ENCODE measurements at places on chromosomes 4 and X.
A peak's percentile ranks its signal among the peaks of the same experiment; 100 is the strongest.

DNA sequence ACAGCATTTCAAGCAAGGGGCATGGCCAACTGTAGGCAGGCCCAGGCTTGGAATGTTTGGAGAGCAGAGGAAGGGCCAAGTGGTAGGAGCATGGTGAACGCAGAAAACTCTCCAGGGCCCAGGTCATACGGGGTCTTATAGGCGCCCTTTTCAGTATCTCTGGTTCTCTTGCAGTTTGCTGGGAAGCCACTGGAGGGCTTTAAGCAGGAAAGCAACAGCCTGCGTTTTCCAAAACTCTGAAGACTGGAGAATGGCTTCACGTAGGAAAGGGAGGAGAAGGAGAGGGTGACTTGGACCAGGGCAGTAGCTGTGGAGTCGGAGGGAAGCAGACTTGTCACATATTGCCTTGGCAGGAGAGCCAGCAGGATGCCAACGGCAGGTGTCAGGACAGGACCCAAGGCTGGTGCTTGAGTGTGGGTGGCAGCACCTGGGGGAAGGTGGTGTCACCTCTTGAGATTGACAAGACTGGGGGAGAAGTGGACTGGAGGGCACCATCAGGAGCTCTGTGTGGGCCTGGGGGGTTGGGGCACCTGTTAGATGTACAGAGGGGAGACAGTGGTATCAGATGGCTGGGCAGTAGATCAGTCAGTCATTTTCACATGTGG is 21.9 kb downstream of the TKTL1 start:
- peak; percentile 22 for DNase-seq

- no peak for DNase-seq
Measured at GRCh38 chr4:39205476-39205875, 23.1 kb downstream of the WDR19 start.

- no peak for DNase-seq
Measured at GRCh38 chrX:79704325-79704724, 310.2 kb upstream of the TBX22 start.

DNA sequence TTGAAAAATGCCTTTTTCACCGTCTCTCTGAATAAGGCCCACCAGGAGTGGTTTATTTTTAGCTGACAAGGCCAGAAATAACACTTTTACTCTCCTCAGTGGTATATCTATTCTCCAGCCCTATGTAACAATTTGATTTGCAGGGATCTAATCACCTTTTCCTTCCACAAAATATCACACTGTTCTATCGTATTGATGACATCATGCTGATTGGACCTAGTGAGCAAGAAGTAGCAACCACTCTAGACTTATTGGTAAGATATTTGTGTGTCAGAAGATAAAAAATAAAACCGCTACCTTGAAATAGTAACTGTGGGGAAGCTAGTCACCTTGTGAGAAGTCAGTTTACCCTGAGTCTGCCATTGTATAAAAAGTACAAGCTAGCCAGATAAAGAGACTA is 27.7 kb downstream of the AGTR2 start:
- DNase-seq: no peak

DNA sequence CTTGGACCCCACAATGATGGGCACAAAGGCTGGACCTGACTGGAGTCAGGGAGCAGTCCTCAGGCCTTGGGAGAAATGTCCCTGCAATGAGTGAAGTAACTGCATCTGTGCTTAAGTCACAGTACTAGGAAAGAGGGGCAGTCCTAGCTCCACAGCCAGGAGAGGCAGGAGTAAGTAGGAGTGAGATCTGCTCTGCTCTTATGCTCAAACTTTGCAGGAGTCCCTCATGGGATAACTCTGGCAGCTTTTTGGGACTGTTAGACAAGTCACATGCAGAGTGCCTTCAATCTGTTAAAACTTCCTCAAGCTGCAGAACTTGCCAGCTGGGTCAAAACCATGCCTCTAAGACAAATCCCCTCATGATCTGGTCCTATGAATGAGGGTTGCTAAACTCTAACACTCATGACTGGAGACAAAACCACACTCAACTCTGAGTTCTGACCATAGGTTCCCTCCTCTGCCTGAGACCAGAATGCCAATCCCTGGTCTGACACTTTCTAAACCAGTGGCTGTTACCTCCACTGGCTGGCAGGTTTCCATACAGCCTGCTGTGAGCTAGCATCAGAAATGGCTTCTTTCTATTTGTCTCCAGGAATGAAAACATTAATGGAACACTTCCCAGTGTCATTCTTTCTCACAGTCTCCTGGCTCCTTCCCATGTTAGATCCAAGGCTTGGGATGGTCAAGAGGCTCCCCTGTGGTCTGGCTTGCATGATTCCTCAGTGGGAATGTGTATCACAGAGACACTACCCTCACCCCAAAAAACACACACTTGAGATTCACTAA is 819.3 kb downstream of the PCDH7 start:
- DNase-seq: peak; percentile 0

DNA sequence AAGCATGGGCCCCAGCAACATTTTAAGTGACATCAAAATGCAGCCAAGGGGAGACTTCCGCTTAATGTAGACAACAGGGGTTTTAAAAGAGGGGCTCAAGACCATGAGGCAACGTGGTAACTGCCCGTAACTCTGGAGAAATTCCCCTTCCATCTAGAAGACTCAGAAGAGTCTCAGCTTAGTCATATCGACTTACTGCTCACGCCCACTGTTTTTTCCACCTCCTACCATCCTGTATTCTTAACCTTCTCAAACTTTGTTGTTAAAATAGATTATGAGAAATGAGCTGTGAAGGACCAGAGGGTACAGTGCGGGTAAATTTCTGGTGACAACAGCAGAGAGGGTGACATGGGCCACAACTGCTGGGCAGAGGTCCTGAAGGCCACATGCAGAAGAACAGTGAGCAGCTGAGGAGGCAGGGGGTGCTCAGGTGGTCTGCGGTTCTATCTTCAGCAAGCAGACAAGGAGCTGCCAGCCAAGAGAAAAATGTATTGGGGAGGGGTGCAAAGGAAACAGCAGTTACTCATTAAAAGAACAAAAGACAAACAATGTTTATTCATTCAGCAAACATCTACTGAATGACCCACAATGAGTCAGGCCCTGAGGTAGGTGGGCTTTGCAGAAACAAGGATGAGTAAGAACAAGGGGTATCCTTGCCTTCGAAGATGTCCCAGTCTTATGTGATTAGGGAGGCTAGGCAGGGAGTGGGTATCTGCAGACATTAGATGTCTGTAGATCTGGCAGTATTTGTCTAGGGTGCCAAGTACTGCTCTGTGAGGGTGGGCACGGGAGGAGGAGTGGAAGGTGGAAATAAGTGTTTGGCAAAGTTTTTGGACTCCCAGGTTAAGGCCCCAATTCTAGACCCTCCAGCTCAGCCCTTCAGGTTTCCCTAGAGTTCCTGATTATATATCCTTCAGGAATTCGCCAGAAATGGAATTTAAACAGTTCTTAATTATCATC is 175.3 kb downstream of the TSPAN5 start:
- no peak for DNase-seq

DNA sequence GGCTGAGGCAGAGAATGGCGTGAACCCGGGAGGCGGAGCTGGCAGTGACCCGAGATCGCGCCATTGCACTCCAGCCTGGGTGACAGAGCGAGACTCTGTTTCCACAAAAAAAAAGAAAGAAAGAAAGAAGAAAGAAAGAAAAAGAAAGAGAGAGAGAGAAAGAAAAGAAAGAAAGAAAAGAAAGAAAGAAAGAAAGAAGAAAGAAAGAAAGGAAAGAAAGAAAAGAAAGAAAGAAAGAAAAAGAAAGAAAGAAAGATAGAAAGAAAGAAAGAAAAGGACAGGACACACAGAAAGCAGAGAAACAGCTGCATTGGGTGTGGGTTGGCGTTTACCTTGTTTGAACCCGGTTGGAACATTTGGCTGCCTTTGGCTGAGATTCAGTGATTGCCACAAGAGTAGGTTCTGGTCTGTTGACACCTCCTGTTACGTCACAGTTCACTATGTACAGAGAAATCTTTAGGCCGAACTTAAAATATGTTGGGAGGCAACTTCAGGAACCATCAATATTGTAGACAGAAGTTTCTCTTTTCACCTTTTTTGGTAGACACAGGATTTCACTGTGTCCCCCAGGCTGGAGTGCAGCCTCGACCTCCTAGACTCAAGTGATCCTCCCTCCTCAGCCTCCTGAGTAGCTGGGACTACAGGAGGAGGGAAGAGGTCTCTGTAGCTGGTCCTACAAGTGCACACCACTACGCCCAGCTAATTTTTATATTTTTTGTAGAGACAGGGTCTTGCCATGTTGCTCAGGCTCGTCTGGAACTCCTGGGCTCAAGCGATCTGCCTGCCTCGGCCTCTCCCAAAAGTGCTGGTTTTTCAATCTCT is 16.3 kb upstream of the PLCXD1 start:
- DNase-seq: no peak

DNA sequence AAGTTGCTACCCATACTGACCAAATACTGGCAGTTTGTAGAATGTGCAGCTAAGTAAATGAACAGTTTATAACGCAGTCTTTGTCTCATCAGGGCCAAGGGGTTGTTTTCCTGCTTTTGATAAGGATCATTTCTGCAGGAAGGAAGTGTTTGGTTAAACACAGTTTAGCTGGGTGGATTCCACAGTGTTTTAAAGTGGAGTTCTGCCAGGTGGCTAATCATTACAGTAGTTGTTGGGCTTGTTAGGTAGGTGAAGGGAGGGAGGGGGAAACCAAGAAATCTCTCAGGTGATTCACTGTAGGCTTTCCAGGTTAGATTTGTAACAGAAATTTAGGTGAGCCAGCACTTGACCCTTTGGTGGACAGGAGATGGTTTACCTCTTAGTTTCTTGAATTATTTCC is 58.1 kb downstream of the FNIP2 start:
- DNase-seq: peak; percentile 9

- DNase-seq: no peak
Measured at GRCh38 chr4:125091-125771, 930 bp downstream of the ZNF718 start.

DNA sequence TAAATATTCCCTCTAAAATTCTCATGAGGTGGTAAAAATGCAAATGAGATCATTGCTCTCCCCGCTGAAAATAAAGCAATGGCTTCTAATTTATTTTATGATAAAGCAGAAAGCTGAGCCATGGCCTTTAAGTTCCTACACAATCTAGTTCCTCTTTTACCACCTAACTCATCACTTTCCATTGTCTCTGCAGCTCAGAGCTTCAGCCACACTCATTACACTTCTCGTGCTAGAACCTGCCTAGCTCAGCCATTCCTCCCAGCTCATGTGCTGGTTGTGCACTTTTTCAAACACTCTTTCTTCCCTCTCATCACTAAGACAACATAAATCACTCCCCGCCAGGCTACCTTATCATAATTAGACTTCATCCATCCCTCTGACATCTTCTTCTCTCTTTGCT is 1112.1 kb upstream of the PRKX start:
- DNase-seq: no peak

DNA sequence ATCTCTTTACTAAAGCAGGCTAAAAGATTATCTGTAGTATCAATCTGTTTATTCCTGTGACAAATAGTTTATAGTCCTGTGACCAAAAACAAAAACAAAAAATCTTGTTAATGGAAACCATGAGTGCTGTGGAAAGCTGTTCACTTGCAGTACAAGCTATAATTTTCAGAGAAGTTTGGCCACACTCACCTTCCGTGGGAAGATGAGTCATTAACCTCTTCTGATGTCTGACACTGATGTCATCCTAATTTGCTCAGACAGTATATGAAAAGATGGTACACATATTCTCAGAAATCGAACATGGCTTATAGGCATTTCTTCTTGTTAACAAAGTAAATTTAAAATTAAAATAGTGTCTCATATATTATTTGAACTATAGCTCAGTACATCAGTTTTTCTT is 19.9 kb upstream of the ENPP6 start:
- no peak for DNase-seq

DNA sequence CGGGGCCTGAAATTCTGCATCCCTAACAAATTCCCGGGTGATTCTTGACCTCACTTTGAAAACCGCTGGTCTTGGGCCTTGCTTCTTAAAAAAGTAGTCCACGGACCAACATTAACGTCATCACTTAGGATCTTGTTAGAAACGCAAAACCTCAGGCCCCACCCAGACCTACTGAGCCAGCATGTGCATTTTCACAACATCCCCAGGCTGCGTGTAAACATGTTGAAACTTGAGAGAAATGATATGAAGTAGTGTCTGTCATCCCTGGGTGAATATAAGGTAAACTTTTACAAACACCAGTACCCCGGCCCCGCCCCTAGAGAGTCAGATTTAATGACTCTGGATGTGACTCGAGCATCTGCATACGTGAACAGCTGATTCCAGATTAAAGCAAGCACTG is 33.7 kb downstream of the SORBS2 start:
- DNase-seq: no peak

- DNase-seq: no peak
Measured at GRCh38 chrX:1196436-1196835, 16.0 kb downstream of the CRLF2 start.

- DNase-seq: no peak
Measured at GRCh38 chr4:124428648-124429047, 283.9 kb downstream of the ANKRD50 start.

DNA sequence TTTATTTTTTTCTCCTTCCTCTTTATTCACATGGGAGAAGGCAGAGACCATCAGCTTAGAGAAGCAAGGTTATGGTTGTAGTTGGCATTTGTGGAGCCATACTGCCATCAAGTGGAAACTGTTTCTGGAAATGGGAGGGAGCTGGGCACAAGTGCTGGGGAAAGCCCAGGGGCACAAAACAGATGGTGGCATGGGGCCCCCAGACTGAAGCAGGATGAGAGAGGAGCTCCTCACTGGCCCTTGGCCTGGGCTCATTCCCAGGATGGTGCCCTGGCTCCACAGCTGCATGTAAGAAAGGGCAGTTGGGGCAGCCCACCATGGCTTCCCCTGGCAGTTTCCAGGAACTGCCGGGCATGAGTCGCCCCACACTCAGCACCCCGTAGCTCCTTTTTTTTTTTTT is 59.2 kb downstream of the NBDY start:
- DNase-seq: no peak

DNA sequence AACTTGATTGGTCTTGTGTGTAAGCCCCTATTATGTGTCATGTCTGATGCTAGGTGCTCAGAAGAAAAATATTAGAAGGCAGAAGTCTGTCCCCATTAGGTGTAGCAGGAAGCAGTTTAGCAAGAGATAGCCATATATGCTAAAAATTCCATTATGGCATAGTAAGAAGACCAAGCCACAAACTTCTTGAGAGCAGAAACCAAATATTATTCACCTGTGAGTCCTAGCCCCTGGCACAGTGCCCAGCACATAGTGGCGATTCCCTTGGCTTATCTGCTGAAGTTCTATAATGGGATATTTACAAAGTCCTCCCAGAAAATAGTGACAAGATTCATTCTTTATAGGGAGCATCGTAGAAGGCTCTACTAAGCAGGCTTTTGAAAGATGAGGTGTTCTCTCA is 174.4 kb downstream of the RAB28 start:
- no peak for DNase-seq
